CD4-positive, alpha-beta memory T cell (primary cell): ENCODE measurements at places on chromosomes 2 and 18.

GRCh38 chr18:48085781-48086487 is 155.5 kb upstream of the SMAD2 start:
- no peak for DNase-seq

DNA sequence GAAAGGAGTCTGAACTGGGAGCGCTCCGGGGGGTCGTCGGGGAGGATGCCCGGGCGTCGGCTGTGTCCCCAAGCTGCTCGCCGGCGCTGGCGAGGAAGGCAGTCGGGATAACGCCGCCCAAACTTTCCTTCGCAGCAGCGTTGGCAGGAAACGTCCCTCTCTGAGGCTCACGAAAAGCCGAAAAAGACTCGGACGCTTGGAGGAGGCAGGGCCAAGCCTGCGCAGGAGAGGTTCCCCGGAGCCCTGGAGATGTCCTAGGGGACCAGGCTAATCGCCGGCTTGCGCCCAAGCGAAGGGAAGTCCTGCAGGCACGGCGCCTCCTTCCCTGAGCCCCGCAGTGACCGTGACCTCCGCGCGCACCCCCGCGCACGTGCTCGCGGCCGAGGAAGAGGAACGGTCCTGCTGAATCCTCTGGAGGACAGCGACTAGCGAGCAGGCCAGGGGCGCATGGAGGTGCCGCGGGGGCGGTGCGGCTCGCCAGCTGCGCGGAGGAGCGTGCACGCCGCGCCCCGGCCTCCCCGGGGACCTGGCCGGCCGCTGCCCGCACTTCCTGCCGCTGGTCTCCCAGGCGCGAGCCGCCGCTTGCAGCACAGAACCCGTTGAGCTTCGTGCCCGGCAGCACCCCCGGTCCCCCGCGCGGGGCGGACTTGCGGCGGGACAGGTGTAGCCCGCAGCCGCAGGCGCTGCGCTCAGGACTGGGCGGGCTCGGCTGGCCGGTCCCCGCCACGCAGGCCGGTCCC is at the start of gene SH3RF3:
TSS of gene SH3RF3 (plus strand) at position 590 of the 740 bp plus-strand sequence.
- DNase-seq: peak; percentile 35

- no peak for DNase-seq
These were observed 869.4 kb upstream of the VRK2 start for GRCh38 chr2:57177176-57177575.

DNA sequence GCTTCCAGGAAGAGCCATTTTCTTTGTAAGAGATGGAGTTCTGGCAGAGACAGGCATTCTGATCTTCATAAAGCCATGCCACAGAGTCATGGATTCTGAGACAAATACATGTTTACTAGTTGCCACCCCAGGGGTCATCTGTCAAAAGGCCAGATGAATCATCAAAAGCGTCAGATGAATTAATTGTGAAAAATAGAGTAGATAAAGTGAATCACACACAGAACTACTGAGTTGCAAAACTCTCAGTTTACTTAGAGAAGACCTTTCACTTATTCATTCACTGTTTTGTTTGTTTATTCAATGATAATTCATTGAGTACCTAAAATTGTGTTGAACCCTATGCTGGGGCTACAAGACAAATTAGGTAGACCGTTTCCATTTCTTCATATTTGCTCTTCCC is 157.7 kb upstream of the SERPINE2 start:
- DNase-seq: no peak

DNA sequence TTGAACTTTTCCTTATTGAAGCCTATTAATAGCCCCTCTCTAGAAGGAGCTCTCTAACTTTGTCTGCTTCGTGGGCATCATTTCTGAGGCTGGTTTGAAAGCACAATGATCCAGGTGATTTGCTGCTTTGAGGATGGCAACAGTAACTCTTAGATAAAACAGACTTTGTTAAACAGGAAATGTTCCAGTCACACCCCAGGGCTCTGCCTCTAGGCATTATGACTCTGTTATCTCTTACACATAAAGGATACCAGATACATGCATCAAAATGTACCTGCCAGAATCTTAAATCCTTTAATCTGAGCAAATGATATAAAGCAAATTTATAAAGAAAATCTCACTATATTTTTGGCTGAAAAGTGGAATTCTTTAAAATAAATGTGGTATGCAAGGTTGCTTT is 52.3 kb downstream of the GAD1 start:
- no peak for DNase-seq

- DNase-seq: no peak
These were observed 166.2 kb upstream of the MAP3K20 start for GRCh38 chr2:172909454-172909853.

- no peak for DNase-seq
These were observed 7.7 kb upstream of the SERPINB8 start for GRCh38 chr18:63962137-63962536.

- no peak for DNase-seq
These were observed 790.5 kb upstream of the ID2 start for GRCh38 chr2:7891312-7891711.

- no peak for DNase-seq
These were observed 69.6 kb downstream of the ACVR1C start for GRCh38 chr2:157559061-157559460.

DNA sequence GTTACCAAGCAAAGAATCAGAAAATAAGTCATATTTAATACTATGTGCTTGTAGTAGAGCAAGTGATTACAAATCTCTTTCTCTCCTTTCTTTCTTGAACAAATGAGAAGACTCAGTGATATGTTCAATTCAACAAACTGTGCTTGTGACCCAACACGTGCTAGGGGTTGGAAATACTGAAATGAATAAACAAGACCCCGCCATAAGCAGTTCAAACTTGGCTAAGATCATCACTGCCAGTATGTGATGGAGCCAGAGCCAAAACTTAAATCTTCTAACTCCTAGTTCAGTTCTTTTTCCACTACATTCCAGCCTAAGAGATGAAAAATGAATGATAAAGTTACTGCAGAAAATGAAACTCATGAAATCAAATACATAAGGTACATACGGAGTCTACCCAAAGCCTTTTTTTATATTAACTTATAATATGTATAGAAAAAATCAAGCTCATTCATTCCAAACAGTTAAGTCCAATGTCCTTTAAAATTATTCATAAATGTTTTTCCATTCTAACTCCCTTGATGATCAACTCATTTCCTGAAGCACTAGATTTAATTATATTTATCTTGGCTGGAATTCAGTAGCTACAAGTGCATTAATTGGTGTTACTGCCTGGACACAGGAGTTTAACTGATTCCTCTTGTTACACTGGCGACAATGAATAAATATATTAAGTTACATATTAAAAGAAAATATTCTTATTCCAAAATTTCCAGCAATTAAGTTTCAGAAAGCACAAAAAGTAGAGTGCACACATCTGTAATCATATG is 36.0 kb downstream of the GALNT3 start:
- no peak for DNase-seq

DNA sequence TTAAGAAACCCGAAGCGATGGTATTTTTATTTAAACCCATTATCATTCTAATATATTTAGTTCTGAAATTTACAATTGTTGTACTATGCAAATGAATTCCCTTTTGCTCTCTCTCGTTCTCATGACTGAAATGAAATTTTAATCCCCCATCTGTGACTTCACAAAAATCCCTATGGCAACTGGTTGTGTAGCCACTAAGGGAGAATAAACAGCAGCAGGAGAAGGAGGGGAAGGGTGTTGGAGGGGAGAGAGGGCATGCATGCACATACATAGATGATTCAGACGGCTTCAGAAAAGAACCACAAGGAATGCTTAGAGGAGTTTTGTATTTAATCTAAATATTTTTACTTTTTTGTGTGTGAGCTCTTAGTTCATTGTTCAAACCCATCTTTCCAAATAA is 36.8 kb downstream of the CPS1 start:
- DNase-seq: no peak
